ENCODE measurements at places on chromosomes 12 and 14. TPM values are rescaled to one million over a fixed set of nuclear protein-coding genes. Genes with fewer than 3 reads are reported as not detected.

Gene ADAMTS20
- total RNA-seq: not detected

Gene KRT82
- not detected for total RNA-seq

Gene PRIM1
- 13.4 TPM for total RNA-seq

Gene AICDA
- not detected for total RNA-seq

Gene RFX4
- total RNA-seq: not detected

Gene RAB2B
- total RNA-seq: 30.6 TPM

Gene ACSM4
- not detected for total RNA-seq

Gene CCDC184
- total RNA-seq: 0.18 TPM

Gene RECQL
- 50.3 TPM for total RNA-seq

Gene COX8C
- total RNA-seq: not detected

Gene TGFB3
- total RNA-seq: 5.4 TPM

Data from endothelial cell of umbilical vein (primary cell).